ENCODE measurements at places on chromosomes 12 and 14.

- no peak for DNase-seq
Observed at GRCh38 chr14:103317251-103317650, 16.8 kb upstream of the EIF5 start.

- no peak for DNase-seq
Observed at GRCh38 chr14:96058576-96059200, 19.5 kb downstream of the C14orf132 start.

GRCh38 chr14:85528080-85528896 lies 1.7 kb upstream of the FLRT2 start:
- DNase-seq: no peak

DNA sequence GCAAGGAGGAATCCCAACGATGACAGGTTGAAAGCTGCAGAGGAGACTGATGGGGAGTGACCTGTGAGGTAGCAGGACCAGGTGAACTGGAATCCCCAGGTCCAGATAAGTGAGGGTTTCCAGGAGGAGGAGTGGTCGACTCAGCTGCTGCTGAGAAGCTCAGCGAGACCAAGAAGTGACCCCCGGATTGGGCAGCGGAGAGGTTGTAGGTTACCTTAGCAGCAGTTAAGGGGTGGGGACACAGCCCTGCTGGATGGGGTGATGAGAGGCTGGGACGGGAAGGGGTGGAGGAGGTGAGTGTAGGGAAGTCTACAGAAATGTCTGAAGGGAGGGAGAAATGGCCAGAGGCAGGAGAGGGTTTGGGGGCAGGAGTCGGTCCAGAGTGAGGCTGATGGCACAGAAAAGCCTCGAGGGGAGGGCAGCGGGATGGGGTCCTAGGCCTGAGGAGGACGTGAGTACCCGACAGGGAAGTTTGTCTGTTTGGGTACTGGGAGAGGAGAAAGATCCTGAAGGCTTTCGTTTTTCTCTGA lies 2.6 kb upstream of the RCOR1 start:
- no peak for DNase-seq

- no peak for DNase-seq
Observed at GRCh38 chr12:6891646-6892001, 13.0 kb upstream of the LRRC23 start.

DNA sequence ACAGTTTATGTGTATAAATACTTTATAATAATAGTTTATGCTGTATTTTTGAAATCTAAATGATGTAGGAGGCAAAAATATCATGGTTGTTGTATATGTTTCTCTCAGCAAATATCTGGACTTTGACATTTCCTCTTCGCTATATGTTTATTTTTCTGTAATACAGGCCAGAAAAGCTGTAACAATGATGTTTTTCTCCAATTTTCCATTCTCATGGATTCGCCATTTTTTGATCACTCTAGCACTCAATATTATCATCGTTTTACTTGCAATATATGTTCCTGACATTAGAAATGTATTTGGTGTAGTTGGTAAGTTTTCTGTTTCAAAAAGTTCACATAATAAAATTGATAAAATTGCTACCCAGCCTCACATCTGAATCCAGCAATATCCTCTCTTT lies 70.6 kb downstream of the SLC38A6 start:
- no peak for DNase-seq

- DNase-seq: no peak
Observed at GRCh38 chr12:48956279-48957140, 777 bp downstream of the ARF3 start.

DNA sequence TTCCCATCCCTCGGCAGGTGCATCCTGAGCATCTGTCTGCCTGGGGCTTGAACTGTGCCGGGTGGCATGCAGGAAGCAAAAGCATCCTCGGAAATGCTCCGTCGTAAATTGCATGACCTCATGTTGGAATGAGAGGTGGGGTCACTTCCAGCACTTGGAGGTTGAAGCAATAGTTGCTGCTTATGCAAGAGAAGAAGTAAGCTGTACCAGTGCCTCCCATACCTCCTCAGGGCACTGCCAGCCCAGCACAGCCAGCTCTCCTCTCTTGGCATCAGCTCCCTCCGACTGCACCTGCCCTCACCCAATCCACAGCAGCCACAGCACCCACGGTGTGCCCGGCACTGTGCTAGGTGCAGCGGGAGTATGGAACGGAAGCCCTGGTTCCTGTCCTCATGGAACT lies 11.5 kb downstream of the TEAD4 start:
- no peak for DNase-seq

DNA sequence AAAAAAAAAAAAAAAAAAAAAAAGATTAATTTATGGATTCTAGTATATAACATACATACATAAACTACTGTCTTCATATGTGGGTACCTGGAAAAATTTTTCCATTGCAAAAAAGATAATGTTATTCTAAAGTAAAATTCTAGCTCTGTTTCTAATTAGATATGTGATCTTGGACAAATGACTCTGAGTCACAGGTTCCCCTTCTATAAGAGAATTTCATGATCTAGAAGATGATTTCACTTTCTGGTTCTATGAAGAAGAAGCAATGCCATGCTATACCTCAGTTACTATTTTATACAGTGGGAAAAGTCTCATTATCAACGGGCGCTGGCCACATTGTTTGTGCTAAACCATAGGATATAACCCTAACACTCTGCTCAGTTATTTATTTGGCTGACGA lies 351.3 kb downstream of the ZFP36L1 start:
- no peak for DNase-seq

GRCh38 chr12:24596768-24597388 lies 352.0 kb downstream of the BCAT1 start:
- no peak for DNase-seq

DNA sequence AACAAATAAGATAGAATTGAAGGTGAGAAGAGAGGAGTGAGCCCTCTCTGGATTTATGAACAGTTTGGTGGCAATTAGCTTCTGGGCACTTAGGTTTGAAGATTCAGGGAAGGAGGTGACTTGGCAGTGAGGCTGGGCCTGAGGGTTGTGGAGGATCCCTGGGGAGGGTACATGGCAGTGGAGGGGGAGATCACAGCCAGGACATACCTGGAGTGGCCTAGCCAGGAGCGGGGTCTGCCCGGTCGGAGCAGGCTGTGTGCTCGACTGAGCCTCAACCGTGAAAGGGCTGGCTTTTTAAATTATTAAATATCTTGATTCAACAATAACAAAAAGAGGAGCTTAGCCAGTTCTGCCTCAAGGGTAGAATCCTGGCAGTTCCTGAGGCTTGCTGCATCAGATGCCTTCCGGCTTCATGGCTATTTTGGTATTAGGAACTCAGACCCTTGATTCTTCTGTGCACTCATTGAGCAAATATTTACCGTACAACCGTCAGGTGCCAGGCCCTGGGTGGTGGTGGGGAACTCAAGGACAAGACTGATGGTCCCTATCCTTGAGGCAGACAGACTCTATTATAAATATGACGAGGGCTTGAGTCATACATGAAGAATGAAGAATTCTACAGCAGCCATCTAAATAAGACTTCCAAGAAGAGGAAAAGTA lies 73.4 kb downstream of the SPTB start:
- DNase-seq: no peak

GRCh38 chr14:67413806-67414769 lies 2.1 kb upstream of the PLEK2 start:
- DNase-seq: peak; percentile 40

DNA sequence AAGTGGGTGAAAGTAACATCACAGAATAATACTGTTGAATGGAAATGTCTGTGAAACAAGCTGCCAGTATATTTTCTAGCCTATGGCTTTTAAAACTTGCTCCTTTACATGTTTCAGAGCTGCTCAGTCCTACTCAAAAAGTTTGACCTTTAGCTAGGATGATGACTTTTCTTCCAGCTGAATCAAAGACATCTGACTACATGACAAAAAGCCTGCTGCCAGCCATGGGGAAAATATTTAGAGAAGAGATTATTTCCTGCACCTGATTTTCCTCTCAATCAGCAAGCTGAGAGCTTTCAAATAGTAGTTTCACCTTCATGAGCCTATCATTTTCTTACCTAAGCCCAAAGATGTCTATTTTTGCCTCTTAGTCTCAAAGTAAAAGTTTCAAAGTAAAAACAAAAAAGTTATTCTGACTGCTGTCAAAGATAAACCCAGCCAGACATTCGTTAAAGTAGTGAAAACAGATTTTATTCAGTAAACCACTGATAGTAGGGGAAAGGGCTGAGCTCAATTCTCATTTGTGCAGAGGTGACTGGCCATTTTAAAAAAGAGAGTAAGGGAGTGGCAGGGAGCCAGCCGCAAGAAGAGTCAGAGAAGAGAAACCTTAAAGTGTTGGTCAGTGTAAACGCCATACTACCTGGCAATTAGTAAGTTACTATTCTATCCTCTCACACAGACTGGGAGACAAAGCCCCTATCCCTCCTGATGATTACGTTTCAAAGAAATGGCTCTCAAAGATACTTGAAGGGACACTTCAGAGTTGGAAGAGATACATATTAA lies 2.2 kb downstream of the ATP6V1D start:
- no peak for DNase-seq

GRCh38 chr14:55180434-55180833 lies 11.0 kb downstream of the DLGAP5 start:
- no peak for DNase-seq

Measured in stimulated activated CD4-positive, alpha-beta T cell treated with anti-CD3 and anti-CD28 coated beads, TNF-alpha, amount 100 ng/mL, for 24 hours (primary cell).